Hepatocyte (in vitro differentiated cells): ENCODE measurements at places on chromosomes 11 and 22. TPM values are rescaled to one million over a fixed set of nuclear protein-coding genes. Genes with fewer than 3 reads are reported as not detected.

OR51B5 gene
- total RNA-seq: 0.20 TPM in 1 of 2 replicates, not detected in the other

DNA sequence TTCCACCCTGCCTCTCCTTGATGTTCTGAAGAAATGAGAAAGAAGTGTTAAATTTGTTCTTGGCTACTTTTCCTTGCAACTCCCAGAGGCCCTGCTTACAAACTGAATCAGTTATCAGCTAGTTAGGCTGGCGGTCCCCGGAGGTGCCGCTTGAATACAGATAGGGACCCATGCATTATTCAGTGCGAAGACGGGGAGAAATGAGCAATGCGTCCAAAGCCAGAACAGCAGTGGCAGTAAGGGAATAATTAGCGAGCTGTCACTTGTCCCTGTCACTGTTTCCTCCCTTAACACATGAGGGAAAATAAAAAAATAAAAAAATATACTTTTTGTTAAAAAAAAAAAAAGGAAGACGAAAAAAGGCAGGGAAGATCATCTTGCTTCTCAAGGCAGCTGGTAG, 528.1 kb downstream of the MN1 start:
- peaks cover 27% of the 10 kb centered on the region for H3K27me3 ChIP-seq
- no peaks in the 10 kb centered on the region for H3K4me1 ChIP-seq
- H3K4me3 ChIP-seq: no peak overlapping the region
- no peak for DNase-seq

TEX54 gene
- total RNA-seq: not detected in 2 replicates

GRCh38 chr11:110376711-110377324, 52.9 kb upstream of the FDX1 start:
- no peaks in the 10 kb centered on the region for H3K36me3 ChIP-seq
- H3K4me1 ChIP-seq: peaks cover 16% of the 10 kb centered on the region
- no peaks in the 10 kb centered on the region for H3K27me3 ChIP-seq
- H3K4me3 ChIP-seq: no peak overlapping the region
- peak overlapping the region; percentile 61 for H3K27ac ChIP-seq
- DNase-seq: peak; percentile 88

- H3K4me3 ChIP-seq: no peak overlapping the region
- peaks cover 83% of the 10 kb centered on the region for H3K27me3 ChIP-seq
- peaks cover 8% of the 10 kb centered on the region for H3K4me1 ChIP-seq
- no peak for DNase-seq
- no peaks in the 10 kb centered on the region for H3K36me3 ChIP-seq
These were observed 190.2 kb downstream of the BUD13 start for GRCh38 chr11:116582571-116582970.

SELENOM gene
- 130 and 156 TPM in 2 replicates for total RNA-seq

DNA sequence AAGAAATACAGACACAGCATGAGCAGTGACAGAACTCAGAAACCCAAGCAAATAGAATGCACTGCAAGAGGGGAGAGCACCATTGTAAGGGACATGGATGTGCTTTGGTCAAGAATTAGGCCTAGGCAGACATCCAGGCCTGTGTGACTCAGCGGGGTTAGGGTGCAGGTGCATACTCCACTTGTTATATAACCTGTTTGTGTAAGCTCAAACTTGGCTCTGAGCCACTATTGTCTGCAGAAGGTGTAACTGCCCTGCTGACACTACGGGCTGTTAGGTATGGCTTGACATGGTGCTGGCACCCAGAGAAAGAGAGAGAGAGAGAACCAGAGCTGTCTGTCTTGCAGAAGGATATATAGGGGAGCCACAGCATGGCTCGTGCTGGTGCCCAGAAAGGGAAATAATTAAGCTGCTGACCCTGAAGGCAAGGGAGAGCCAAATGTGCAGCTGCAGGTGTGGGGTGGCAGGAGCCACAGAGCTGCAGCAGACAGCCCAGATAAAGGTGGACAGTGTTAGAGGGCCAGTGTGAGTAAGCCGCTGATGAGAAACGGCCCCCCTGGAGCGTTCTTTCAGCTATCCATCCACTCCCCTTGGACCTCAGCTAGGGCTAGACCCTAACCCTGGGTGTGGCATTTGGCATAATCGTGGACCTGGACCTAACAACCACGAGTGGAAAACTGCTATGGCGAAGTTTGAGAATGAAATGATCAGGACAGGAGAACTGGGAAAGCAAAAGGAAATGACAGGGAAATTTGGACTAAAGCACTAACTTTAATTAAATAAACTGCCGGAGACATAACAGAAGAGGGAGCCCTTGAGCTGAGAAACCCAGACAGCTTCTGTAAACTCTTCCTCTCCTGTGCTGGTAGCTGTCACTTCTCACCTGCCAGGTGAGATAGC, 253.0 kb upstream of the CCDC179 start:
- no peaks in the 10 kb centered on the region for H3K36me3 ChIP-seq
- DNase-seq: peak; percentile 76
- H3K27ac ChIP-seq: no peak overlapping the region
- no peak overlapping the region for H3K4me3 ChIP-seq

DNA sequence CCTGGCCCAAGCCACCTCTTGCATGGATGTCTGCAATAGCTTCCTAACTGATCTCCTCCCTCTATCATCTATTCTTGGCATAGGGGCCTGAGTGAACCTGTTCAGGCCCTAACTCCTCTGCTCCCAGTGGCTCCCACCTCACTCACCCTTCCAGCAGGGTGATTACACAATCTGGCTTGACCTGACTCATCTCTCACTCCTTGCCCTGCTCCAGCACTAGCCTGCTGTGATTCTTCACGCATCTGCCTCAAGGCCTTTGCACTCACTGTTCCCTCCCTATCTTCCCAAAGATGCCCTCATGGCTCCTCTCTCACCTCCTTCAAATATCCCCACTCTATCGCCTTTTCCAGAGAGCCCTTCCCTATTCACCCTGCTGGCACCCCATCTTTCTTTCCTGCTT, 10.5 kb downstream of the SCN4B start:
- H3K36me3 ChIP-seq: no peaks in the 10 kb centered on the region
- peak; percentile 39 for DNase-seq
- H3K27ac ChIP-seq: no peak overlapping the region
- H3K27me3 ChIP-seq: peaks cover 28% of the 10 kb centered on the region
- H3K4me1 ChIP-seq: no peaks in the 10 kb centered on the region

- H3K27ac ChIP-seq: no peak overlapping the region
- H3K36me3 ChIP-seq: no peaks in the 10 kb centered on the region
- H3K27me3 ChIP-seq: no peaks in the 10 kb centered on the region
- DNase-seq: no peak
- no peak overlapping the region for H3K4me3 ChIP-seq
These were observed 294.1 kb upstream of the MTNR1B start for GRCh38 chr11:92675303-92675702.
